ENCODE measurements at places on chromosomes 2 and 18. TPM values are rescaled to one million over a fixed set of nuclear protein-coding genes. Genes with fewer than 3 reads are reported as not detected.

CDH20 gene
- total RNA-seq: not detected

VAMP8 gene
- total RNA-seq: 191 TPM

GCG gene
- 59.5 TPM for total RNA-seq

LYPD6B gene
- total RNA-seq: not detected

SPTBN1 gene
- total RNA-seq: 475 TPM

RAX gene
- total RNA-seq: not detected

CLEC4F gene
- total RNA-seq: 0.37 TPM

SERPINB13 gene
- not detected for total RNA-seq

CMPK2 gene
- total RNA-seq: 5.8 TPM

CABLES1 gene
- total RNA-seq: 16.7 TPM

ABCG8 gene
- total RNA-seq: 1.1 TPM

DNA sequence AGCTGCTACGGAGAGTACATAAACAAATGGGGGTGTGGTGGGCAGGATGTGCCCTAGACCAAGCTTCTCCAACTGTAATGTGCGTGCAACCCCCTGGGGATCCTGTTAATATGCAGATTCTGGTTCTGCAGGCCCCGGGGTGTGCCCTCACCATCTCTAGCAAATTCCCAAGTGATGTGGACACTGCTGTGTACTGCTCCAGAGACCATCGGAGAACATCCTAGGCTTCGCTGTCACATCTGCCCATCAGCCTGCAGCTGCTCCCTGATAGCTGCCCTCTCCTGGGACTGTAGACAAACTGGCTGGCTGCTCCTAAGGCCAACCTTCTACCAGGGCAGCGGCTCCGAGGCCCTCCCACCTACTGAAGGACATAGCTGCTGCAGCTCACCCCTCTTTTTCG lies 3.2 kb downstream of the HS1BP3 start:
- H3K27ac ChIP-seq: no peak overlapping the region
- H3K27me3 ChIP-seq: no peaks in the 10 kb centered on the region
- H3K4me1 ChIP-seq: peaks cover 48% of the 10 kb centered on the region
- DNase-seq: no peak
- peaks cover 41% of the 10 kb centered on the region for H3K36me3 ChIP-seq

DNA sequence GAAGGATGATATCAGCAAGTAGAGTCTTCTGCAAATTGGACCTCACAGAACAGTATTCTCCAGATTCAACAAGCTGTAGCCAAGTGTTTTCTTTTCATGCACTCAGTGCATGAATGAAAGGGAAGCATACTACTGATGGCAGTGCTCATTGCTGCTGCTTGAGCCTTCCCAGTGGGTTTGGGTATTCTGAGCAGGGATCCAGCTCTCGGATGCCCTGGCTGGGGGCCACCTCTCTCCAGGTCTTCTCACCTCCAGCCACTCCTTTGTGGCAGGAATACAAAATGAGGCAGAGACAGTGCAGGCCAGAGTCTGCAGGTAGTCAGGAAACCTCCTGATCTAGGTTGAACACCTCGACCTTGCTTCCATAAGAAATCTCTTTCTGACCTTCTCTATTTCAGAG lies 390.4 kb upstream of the CELF4 start:
- no peaks in the 10 kb centered on the region for H3K27me3 ChIP-seq
- H3K36me3 ChIP-seq: no peaks in the 10 kb centered on the region
- H3K4me1 ChIP-seq: no peaks in the 10 kb centered on the region
- H3K4me3 ChIP-seq: no peak overlapping the region
- no peak for DNase-seq

DNA sequence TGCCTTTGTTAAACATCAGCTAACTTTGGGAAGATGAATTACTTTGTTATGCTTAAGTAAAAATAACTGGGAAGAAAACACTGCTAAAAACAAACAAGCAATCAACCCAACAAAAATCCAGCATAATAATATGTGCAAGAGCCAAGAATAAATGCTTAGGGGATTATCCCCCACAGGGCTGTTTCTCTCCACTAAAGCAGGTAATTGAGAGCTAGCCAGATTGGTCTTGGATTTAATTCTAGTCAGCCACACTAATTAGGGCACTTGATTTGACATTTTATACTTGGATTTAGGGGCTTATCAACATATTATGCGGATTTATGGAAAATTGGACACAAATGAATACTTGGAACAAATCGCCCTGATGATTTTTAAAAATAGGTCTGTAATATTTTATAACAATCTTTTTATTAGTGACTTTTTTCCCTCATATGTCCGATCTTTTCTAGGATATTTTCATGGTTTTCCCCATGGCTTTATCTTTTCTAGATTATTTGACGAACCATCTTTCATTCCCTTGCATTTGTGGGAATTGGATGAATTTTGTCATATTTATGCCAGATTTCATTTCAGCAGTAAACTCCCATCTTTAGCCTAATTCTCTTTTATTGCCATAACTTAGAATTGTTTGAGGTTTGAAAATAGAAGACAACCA lies 199.1 kb upstream of the NXPH2 start:
- no peaks in the 10 kb centered on the region for H3K36me3 ChIP-seq
- no peak overlapping the region for H3K27ac ChIP-seq
- H3K27me3 ChIP-seq: no peaks in the 10 kb centered on the region
- H3K4me1 ChIP-seq: no peaks in the 10 kb centered on the region
- no peak overlapping the region for H3K4me3 ChIP-seq
- no peak for DNase-seq

DNA sequence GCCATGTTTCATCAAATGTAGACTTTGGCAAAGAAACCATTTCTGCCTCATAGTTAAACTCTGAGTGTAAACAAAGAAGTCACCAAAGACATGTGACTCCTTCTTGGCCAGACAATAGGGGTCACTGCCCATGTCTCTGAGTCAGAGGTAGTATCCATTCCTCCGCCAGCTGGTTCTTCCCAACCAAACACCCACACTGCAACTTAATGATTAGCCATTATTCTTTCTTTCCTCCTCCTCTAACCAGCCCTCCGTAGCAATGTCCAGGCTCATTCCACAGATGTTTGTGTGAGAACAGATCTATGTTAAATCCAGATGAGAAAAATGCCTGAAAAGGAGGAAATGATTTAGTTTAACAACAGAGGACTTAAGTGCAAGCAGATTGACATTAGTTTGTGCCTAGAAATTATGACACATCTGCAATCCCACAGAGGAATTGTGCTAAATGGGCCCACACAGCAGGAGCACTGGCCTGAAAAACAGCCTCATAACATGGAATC lies 127.9 kb upstream of the SH3BP4 start:
- DNase-seq: peak; percentile 66
- peaks cover 10% of the 10 kb centered on the region for H3K4me1 ChIP-seq
- H3K27me3 ChIP-seq: no peaks in the 10 kb centered on the region
- peak overlapping the region; percentile 9 for H3K27ac ChIP-seq

- DNase-seq: no peak
- no peaks in the 10 kb centered on the region for H3K27me3 ChIP-seq
- H3K4me3 ChIP-seq: no peak overlapping the region
Measured at GRCh38 chr2:76280686-76281085, 570.0 kb upstream of the GCFC2 start.

DNA sequence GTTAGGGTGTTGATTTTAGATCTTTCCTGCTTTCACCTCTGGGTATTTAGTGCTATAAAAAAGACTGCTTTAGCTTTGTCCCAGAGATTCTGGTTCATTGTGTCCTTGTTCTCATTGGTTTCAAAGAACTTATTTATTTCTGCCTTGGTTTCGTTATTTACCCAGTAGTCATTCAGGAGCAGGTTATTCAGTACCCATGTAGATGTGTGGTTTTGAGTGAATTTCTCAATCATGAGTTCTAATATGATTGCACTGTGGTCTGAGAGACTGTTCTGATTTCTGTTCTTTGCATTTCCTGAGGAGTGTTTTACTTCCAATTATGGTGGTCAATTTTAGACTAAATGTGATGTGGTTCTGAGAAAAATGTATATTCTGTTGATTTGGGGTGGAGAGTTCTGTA lies 167.1 kb upstream of the KYNU start:
- no peak for DNase-seq
- no peaks in the 10 kb centered on the region for H3K27me3 ChIP-seq
- no peaks in the 10 kb centered on the region for H3K36me3 ChIP-seq
- no peak overlapping the region for H3K4me3 ChIP-seq
- H3K27ac ChIP-seq: no peak overlapping the region

DNA sequence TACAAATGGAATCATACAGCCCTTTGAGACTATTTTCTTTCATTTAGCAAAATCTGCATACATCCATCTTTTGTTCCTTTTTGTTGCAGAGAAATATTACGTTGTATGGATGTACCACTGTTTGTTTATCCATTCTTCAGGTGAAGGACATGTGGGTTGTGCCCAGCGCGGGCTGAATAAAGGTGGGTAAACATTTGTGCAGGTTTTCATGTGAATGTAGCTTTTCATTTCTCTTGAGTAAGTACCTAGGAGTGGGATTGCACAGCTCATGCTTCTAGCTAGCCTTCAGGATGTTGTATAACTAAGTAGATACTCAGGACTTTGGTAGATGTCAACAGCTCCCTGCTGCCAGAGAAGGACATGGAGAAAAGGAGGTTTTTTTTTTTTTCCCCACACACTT lies 50.6 kb upstream of the SPRED2 start:
- H3K4me3 ChIP-seq: no peak overlapping the region
- H3K27me3 ChIP-seq: no peaks in the 10 kb centered on the region
- H3K36me3 ChIP-seq: no peaks in the 10 kb centered on the region
- no peak for DNase-seq
- H3K4me1 ChIP-seq: no peaks in the 10 kb centered on the region
- no peak overlapping the region for H3K27ac ChIP-seq

DNA sequence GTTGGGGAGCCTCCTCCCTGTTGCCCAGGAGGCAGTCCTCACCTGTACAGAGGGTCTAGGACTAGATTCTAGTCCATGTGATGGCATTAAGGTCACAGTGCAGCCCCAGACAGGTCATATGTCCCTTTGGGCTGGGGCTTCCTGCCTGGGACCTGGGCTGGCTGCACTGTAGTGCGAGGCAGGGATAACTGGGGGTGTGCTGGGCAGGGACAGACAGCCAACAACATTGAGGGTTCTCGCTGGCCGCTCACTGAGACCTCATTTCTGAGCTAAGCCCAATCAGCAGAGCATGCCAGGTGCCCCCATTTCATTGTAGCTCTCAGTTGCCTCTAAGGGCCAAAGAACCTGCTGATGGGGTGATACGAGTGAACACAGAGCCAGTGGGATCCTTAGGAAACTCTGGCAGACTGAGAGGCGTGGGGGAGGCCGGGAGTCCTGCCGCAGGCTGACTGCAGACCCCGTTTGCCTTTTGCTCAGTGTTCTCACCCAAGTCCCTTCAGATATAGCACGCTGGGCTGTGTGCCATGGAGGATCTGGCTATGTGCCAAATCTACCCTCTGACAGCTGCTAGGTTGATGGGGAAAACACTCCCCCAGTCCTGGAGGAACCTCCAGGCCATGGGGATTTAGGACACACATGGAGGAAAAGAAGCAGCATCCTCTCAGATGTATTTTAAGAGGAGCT lies 51.9 kb downstream of the DYSF start:
- no peak overlapping the region for H3K27ac ChIP-seq
- no peaks in the 10 kb centered on the region for H3K27me3 ChIP-seq
- H3K36me3 ChIP-seq: peaks cover 4% of the 10 kb centered on the region

- no peak overlapping the region for H3K4me3 ChIP-seq
- H3K4me1 ChIP-seq: no peaks in the 10 kb centered on the region
- H3K27me3 ChIP-seq: no peaks in the 10 kb centered on the region
Measured at GRCh38 chr2:2756886-2757285, 425.8 kb upstream of the MYT1L start.

DNA sequence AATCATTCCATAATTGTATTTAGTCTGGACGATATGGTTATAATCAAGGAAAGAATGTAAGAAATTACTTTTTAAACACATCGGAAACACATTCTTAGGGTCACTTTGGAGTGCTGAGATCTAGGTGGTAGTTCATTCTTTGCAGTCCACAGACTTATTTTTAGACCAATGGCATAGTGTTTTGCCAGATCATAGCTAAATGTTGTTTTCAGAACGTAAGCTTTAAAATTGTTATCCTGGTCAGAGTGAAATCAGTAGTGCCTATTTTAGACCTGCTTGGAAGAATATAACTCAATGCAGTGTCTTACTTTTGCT lies 4.3 kb downstream of the MYL12A start:
- peaks cover 65% of the 10 kb centered on the region for H3K4me1 ChIP-seq
- peak overlapping the region; percentile 100 for H3K27ac ChIP-seq
- peaks cover 38% of the 10 kb centered on the region for H3K36me3 ChIP-seq
- DNase-seq: no peak
- no peaks in the 10 kb centered on the region for H3K27me3 ChIP-seq
- no peak overlapping the region for H3K4me3 ChIP-seq

GRCh38 chr18:79975043-79975442 lies 10.6 kb downstream of the HSBP1L1 start:
- H3K36me3 ChIP-seq: peaks cover 66% of the 10 kb centered on the region
- no peaks in the 10 kb centered on the region for H3K27me3 ChIP-seq
- H3K27ac ChIP-seq: no peak overlapping the region
- peaks cover 4% of the 10 kb centered on the region for H3K4me1 ChIP-seq
- H3K4me3 ChIP-seq: no peak overlapping the region
- no peak for DNase-seq

DNA sequence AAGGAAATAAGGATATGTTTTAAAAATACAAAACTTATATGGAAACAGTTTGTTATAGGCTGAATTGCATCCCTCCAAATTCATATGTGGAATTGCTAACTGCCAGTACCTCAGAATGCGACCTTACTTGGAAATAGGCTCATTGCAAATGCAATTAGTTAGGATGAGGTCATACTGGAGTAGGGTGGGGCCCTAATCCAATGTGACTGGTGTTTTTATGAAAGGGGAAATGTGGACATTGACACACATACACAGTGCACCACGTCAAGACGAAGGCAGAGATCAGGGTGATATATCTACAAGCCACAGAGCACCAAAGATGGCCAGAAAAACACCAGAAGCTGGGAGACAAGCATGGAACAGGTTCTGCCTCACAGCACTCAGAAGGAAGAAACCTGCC lies 494.2 kb downstream of the TSN start:
- H3K36me3 ChIP-seq: no peaks in the 10 kb centered on the region
- no peak for DNase-seq
- H3K4me3 ChIP-seq: no peak overlapping the region
- H3K4me1 ChIP-seq: no peaks in the 10 kb centered on the region

- no peaks in the 10 kb centered on the region for H3K4me1 ChIP-seq
- H3K27me3 ChIP-seq: no peaks in the 10 kb centered on the region
- no peaks in the 10 kb centered on the region for H3K36me3 ChIP-seq
- H3K27ac ChIP-seq: no peak overlapping the region
Measured at GRCh38 chr18:25798046-25798445, 292.4 kb downstream of the SS18 start.

DNA sequence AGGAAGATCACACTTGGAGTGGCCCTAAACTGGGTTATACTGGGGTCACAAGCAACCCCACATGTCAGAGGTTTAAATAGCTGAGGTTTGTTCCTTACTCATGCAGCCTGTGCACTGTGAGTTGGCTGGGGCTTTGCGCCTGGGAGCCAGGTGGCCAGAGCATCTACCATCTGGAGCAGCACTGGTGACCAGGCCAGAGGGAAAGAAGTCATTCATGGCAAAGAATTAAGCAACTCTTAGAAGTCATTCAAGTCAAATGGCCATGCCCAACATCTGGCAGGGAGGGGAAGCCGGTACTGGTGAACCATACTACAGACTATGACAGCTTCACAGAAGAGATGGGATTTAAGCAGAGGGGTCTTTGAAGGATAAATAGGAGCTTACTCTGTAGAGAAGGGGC lies 90.7 kb downstream of the POLR1A start:
- H3K27me3 ChIP-seq: no peaks in the 10 kb centered on the region
- DNase-seq: no peak
- peaks cover 18% of the 10 kb centered on the region for H3K4me1 ChIP-seq
- H3K4me3 ChIP-seq: no peak overlapping the region

- peaks cover 28% of the 10 kb centered on the region for H3K4me1 ChIP-seq
- no peaks in the 10 kb centered on the region for H3K36me3 ChIP-seq
- peak overlapping the region; percentile 61 for H3K4me3 ChIP-seq
- DNase-seq: peak; percentile 56
Measured at GRCh38 chr2:235494716-235495372, 1.0 kb downstream of the AGAP1 start.

Data from stomach (tissue), 19 donors.